Right cardiac atrium (tissue), 5 donors: ENCODE measurements at places on chromosomes 5 and 9. TPM values are rescaled to one million over a fixed set of nuclear protein-coding genes. Genes with fewer than 3 reads are reported as not detected.

DNA sequence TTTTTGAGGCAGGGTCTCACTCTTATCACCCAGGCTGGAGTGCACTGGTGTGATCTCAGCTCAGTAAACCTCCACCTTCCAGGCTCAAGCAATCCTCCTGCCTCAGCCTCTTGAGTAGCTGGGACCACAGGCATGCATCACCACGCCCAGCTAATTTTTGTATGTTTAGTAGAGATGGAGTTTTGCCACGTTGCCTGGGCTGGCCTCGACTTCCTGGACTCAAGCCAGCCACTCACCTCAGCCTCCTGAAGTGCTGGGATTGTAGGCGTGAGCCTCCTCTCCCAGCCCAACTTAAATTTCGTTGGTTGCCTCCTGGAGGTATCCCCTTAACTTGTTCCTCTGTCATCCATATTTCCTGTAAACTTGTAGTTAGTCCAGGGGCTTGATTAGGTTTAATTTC is 47.2 kb downstream of the RAB24 start:
- no peak for DNase-seq

DNA sequence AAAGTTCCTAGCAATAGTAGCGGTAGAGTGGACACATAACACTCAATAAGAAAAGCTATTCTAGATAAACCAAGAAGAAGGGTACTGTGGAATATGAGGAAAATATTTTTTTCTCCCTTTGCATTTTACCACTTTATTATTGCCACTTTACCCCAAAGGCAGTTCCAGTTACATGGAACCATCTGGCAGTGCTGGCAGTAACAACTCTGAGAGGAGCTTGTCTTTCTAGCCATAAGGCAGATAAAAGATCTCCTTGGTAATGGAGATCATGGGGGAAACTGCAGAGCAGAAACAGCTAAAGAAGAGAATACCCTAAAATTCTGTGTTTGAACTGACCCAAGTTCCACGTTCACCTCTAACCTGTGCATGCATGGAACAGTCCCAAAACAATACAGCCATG is 38.5 kb downstream of the UBTD2 start:
- DNase-seq, result no peak

DNA sequence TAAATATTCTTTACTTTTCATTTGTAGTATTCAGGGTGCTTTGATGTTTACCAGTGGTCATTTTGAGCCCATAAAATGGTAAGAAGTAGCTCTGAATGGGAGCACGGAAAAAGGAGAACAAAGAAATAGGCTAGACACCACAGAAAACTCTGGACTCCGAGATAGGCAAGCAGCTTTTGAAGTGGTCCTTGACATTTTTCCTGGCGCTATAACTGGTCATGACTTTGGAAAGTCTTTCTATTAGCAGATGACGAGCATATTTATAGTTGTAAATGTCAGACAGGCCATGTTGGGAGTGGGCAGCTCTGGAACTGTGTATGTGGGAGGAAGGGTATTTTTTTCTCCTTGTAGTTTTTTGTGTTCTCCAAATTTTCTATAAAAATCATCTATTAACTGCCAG is 126.1 kb upstream of the POC5 start:
- DNase-seq, result no peak

- DNase-seq, result no peak
Measured at GRCh38 chr5:72394688-72395087, 74.5 kb downstream of the PTCD2 start.

DNA sequence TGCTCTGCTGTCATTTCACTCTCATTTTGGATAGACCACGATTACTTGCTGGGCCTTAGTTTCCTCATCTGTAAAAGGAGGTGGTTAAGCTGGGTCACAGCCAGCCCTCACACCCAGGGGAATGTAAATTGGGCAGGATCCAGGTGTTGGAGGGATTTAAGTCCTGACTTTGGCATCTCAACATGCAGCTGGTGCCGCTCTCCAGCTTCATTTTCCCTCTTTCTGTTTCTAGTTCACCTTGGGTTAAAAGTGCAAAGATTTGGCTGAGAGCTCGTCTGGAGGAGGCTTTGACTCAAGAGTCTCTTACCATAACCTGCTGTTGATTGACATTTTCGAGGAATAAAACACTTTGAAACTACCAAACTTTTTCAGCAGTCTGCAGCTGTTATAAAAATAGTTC is 144.3 kb upstream of the DHFR start:
- DNase-seq, result peak; percentile 54

DNA sequence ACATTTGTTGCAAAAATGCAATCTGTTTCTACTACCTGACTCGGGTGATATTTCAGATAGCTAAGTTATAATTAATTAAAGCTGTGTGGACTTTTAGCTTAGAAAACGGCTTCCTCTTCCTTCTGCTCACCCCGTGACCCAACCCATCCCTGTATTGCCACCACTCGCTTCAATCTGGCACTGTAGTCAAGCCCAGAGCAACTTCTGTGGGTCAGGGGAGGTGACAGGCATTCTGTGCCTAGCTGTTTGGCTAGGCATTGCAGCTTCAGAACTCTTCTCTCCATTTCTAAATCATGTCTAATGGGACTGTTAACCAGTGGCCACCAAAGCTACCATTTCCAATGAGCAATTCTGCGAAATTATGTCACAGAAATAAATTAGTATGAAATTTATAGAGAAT is 179.7 kb upstream of the TLX3 start:
- no peak for DNase-seq

- peak; percentile 47 for DNase-seq
Measured at GRCh38 chr5:1058083-1058945, 49.7 kb downstream of the NKD2 start.

DNA sequence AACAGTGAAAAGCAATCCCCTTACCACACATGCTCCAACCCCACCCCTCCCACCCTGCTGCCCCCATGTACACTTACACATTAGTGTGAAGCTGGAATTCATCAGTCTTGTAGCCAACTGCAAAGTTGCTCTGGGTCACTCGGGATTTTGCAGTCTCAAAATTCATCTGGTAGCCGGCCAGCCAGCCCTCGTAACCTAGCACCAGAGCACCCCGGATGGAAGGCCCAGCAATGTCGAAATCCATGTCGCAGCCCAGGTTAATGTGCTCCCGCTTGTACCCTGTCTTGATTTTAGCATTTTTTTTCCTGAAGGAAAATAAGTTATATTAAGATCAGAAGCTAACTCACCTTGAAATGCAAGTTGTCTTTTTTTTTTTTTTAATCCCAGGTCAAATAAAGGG is 12.2 kb upstream of the C5orf15 start:
- DNase-seq, result no peak

- DNase-seq, result no peak
Measured at GRCh38 chr5:124738681-124739633, 7.5 kb downstream of the ZNF608 start.

- DNase-seq, result peak; percentile 47
Measured at GRCh38 chr9:117555964-117556629, 141.2 kb upstream of the ASTN2 start.

GRCh38 chr9:19386502-19387044 is 6.5 kb upstream of the RPS6 start:
- no peak for DNase-seq

DNA sequence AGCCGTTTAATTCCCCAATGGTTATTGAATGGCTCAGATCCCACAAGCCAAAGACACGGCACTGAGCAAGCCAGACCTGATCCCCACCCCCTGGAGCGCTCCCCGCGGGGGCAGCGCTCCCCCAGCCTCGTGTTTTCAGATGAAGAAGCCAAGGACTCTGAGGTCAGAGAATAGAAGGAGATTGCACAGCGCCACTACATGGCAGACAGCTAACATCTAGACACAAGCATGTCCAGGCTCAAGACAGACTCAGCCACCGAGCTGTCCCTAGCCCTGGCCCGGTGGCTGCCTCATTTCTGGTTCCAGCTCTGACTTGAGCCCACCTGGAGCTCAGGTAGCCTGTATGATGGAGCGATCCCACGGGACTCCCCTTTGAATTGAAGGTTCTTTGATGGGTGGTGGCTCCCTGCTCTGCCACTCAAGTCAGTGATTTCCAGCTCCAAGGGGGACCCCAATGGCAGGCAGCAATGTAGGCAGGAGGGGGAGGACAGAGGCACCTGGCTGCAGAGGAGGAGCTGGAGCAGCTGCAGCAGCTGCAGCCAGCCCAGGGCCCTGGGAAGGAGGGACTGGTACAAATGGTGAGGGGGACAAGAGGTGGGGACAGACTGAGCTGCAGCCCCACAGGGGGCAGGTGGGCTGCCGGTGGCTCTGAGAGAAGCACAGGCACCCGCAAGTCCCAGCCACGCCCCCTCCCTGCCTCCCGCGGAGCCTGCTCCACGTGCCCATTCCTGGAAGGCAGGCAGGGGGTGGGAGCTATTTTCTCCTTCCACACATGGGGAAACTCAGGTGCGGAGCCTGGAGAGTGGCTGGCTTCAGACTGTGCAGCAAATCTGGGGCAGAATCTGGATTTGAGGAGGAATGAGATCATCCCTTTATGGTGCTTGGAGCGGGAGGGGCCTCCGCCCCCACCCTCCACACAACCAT is 40.2 kb downstream of the NTNG2 start:
- DNase-seq, result no peak

DNA sequence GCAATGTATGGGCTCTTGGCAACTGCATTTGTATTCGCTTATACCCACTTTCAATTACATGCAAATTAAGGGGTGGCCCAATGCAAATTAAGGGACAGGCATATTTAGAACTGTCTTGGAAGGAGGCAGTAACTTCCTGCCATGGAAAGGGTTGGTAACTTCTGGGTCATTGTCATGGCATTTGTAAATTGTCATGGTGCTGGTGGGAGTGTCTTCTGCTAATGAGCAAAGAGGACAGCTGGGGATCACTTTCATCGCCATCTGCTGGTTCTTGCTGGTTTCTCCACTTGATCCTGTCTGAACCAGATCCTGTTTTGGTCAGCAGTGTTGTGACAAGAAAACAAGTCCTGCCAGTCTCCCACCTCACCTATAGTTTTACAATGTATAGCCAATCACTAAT is 23.3 kb upstream of the UGT3A2 start:
- no peak for DNase-seq

- DNase-seq, result no peak
Measured at GRCh38 chr9:103819936-103820335, 274.2 kb upstream of the SMC2 start.

- no peak for DNase-seq
Measured at GRCh38 chr5:77255617-77256016, 45.1 kb downstream of the PDE8B start.

DNA sequence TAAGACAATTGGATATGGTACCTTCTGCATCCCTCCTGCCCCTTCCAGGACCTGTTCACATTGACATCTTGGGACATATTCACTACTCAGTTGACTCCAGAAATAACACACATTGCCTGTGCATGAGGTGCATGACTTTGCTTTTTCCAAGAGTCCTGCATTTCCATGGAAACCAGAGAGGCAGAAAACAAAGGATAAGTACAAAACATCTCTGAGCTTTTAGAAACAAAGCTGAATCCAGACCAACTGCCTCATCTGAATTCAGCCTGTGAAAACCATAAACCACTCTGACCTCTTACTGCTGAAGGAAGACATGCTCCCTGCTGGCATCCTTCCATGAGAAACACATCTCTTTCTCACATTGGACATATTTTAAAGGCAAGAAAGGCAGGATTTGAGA is 695.1 kb downstream of the TAF11L14 start:
- DNase-seq, result no peak

DNA sequence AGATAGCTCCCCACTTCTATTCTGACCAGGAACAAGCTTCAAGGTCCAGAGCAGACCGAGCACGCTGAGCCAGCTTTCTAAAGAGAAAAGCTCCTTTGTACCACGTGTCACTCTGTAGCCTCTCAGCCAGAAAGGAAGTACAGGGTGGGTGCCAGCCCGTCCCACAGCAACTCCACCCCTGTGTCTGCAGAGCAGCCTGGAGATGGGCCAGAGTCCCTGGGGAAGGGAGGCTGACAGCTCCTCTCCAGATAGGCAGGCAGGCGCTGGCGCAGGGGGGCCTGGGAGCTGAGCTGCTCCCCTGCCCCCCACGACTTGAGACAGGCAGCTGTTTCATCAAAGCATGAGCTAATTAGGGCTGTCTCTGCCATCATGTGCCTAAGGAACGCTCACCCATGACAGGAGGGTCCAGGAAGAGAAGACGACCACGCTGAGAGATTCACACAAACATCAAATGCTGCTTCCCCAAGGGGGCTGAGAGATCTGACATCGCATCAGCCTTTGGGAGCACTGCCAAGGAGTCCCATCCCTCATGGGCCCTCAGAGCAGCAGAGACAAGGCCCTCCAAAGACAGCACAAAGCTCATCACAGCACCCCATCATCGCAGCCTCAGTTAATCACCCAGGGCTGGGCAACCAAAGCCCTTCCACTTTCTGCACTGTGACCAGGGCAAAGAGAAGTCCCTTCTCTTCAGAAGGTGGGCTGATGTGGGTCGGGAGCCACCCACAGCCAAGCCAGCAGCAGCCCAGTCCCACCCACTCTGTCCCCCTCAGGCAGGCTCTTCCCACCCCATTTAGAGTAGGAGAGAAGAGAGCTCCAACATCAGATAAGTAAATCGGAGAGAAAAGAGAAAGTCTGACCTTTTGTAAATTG is 78.5 kb upstream of the LRRTM2 start:
- peak; percentile 93 for DNase-seq

CATSPER3 gene
- total RNA-seq, result 0.54 TPM

GTF3C5 gene
- 28.9 TPM for total RNA-seq

TLX3 gene
- total RNA-seq, result not detected

ANKRD34B gene
- total RNA-seq, result not detected

ADRB2 gene
- total RNA-seq, result 7.4 TPM
